ENCODE measurements at places on chromosomes 6 and 20.

DNA sequence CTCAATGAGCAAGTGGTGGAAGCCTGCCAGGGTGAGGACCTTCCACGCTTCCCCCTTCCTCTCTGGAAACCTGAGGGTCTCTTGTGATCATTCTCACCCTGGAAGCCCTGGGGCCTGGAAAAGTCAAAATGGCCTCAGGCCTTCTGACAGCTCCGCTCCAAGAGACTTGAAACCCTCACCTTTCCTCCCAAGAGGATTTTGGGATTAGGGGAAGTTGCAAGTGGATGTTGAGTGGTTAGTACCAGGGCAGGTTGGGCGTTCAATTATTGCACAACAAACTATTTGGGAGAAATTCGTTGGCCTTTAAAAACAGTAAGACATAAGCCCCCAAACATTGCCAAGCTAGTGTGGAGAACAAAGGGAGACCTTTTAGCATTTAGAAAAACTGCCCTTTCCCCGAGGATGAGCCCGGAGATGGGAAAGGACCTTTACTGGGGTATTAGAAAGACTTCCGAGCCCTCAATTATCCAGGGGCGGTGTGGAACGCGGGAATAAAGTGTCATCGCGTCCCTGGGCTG lies 4.7 kb downstream of the NKX2-2 start:
- no peak for DNase-seq

GRCh38 chr6:10276106-10276505 lies 138.8 kb downstream of the TFAP2A start:
- no peak for DNase-seq

- DNase-seq, result peak; percentile 77
Observed at GRCh38 chr6:16681260-16681873, 79.9 kb downstream of the ATXN1 start.

GRCh38 chr6:84774157-84774984 lies 10.0 kb upstream of the TBX18 start:
- DNase-seq, result no peak

DNA sequence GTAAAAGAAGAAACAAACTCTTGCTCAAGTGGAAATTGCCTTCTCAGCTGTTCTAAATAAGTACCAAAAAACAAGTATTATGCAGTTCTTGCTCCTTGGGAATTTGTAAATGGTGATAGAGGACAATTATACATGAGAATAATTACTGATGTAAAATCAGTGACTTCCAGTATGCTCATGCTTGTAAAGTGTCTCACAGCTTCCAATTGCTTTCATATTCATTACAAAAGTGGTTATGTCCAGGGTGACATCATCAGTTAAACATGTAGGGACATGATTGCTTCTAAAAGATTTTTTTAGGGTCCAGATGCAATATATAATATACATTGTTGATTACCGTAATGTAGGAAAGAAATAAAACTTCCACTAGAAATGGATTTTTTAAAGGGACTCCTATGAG lies 122.8 kb upstream of the B3GAT2 start:
- DNase-seq, result no peak

DNA sequence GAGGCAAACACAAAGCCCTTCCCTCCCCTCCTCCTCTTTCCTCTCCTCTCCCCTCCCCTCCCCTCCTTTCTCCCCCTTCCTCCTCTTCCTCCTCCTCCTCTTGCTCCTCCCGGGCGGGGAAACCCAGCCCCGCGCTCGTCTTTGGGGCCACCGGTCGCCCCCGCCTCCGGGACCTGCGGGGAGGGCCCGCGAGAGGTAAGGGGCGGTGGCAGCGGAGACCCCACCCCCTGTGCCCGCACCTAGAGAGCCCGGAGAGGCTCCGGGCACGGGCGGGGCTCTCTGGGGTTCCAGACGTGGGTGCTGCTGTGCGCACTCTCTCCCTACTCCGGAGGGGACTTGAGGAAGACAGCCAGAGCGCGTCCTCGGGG lies at the start of gene RIN2:
RIN2 (plus strand) TSS at position 126 of the 368 bp plus-strand sequence. CDS start 131,344 bp downstream, outside the sequence.
- no peak for DNase-seq

DNA sequence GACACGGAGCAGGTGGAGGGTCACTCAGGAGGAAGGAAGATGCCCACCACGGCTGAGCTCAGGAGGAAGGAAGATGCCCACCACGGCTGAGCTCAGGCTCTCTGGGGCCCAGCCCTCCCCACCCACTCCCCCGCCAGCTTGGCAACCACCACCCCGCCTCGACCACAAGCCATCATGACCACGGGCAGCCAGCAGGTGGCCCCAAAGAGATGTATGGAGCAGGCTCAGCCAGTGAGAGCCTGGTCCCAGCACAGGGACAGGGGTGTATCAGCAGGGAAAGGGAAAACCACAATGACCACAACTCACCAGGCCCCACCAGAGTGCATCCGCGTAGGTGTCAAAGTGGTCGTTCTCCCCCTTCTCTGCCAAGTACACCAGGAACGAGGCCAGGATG lies 30.4 kb downstream of the KCNQ2 start:
- no peak for DNase-seq

- DNase-seq, result no peak
Observed at GRCh38 chr6:10528158-10528981, 7.2 kb downstream of the GCNT2 start.

GRCh38 chr6:93059911-93060310 lies 359.4 kb downstream of the EPHA7 start:
- no peak for DNase-seq

GRCh38 chr6:92174398-92175073 lies 1244.8 kb downstream of the EPHA7 start:
- DNase-seq, result no peak

DNA sequence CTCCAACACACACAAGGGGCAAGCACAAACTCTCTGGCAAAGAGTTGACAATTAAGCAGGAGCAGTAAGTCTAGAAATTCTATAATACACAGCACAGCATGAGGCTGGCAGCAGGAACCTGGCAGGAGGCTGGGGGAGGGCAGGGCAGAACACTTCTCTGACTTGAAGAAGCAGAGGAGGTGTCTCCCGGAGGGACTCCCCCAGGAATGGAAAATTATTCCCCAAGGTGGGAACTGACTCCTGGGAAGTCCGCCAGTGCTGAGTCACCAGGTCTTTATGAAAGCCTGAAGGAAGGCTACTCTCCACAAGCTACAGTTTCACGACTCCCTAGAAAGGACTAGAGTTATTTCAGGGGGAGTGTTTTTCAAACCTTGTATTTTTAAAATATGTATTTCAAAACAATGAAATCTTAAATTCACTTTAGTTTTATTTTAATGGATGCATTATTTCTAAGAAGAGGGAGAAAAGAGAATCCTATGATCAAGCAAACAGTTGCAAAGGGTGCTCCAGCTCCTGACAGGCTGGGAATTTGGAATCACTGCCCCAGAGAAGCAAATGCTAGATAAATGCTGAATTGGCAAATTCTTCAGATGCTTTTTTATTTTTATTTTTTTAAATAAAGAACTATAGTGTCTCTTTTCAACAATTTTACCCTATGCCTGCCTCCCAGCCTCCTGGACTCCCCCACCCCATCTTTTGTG lies 192.8 kb downstream of the LY86 start:
- peak; percentile 24 for DNase-seq

- DNase-seq, result no peak
Observed at GRCh38 chr6:154998855-154999254, 3.7 kb downstream of the TIAM2 start.

DNA sequence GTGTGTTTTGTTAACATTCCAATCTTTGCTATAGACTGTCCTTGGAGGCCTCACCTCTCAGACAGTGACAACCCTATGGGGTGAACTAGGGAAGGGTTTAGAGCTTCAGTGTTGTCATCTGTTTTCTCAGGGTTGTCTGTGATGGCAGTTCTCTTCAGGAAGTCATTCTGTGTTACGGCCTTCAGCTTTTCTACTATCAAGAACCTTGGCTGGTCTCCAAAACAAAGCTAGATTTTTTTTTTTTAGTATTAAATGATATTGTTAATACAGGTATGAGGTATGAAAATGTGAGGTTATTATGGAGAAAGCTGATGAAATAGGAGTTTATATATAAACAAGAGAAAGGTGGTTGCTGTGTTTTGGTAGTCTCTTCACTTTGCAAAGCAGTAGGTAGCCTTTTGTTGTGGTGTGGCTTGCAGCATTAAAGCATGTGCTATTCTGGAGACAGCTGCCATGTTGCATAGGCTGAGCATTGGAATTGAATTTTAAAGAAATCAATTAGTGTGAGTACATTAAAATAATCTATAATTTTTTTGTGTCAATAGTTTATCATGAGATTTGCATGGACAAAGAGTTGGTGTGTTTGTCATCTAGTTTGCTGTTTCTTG lies 162.6 kb downstream of the CARMIL1 start:
- DNase-seq, result no peak

DNA sequence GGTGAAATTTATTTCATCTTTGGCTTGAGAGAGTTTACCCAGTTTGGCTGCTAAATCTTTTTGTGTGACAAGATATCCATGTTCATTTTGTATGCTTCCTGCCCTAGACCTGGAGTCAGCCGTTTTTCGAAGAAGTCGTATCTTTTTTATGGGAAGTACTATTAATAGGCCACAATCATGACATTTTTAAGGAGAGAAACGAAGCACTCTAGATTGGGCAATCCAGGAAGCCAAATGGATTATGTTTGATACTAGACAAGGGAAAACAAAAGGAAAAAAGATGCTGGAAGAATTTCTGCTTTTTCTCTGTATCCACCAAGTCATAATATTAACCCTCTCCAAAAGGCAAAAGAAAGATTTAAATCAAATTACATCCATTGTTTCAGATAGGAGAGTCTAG lies 214.6 kb downstream of the HDGFL1 start:
- no peak for DNase-seq

GRCh38 chr6:153059311-153059710 lies 56.8 kb upstream of the MTRF1L start:
- no peak for DNase-seq

GRCh38 chr6:74875193-74875592 lies 330.7 kb downstream of the COL12A1 start:
- DNase-seq, result no peak

DNA sequence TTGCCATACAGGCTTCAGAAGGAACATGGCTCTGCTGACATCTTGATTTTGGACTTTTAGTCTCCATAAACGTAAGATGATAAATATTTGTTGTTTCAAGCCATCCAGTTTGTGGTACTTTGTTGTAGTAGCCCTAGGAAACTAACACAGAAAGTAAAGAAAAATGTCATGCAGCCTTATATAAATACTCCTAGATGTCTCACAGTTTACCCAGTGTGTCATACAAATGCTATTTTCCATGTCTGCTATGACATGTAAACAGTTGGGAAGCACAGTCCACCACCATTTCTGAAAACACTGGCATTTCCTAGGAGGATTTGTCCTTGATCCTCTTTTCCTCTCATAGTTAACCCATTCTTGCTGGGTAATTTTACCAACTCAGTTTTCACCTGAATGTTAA lies 30.6 kb upstream of the ME1 start:
- no peak for DNase-seq

GRCh38 chr6:22363714-22364239 lies 66.9 kb upstream of the PRL start:
- DNase-seq, result no peak

DNA sequence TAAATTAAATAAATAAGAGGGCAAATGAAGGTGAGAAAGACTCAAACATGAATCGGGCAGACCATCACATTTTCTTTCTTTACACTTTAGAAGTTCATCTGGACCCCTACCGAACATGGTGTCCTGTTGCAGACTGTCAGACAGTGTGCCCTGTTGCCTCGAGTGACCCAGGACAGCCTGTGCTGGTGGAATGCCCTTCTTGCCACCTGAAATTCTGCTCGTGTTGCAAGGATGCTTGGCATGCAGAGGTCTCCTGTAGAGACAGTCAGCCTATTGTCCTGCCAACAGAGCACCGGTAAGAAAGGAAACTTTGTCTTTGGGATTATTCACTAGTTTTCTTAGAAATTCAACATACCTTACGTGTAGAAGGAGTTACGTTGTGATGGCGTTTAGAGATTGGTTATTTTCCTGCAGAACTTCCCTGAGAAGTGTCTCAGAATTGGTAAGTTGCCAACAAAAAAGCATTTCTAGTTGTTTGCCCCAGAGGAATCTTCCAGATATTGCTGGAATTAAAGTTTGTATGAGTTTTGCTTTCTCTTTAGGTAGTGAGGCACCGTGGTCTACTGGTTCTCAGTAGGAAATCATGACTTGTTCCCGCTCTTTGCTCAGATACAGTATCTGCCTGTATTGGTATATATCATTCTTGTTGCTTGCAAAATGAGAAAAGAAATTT lies 70.1 kb downstream of the RNF144B start:
- DNase-seq, result no peak

DNA sequence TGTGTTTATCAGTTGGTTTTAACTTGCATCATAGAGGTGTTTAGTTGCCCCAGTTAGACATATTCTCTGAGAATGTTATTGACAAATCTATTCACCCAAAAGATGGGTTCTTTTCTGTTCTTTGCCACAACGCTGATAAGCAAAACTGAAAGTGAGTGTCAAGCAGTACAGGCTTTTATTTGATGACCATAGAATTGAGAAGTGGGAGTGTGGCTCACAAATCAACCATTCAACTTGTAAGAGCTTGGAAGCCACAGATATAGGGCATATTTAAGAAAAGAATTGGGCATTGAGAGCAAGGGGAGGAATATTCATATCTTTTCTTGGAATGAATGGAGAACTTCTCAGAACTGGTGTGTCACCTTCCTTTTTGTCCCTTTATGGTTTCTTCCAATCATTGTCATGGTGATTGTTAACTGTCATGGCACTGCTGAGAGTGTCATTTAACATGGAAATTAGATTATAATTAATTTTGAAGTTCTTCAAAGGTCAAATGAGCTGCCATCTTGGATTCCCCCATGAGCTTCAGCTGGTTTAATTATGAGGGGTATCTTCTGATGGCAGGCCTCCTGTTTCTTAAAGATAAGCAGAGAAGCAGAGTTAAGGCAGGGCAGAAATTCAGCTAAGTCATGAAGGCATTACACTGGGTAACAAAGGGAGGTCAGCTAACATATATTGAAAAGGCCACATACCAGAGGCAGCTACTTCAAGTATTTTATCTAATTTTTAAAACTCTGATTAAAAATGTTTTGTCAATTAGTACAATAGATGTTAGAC lies 254.0 kb upstream of the HTR1E start:
- no peak for DNase-seq

GRCh38 chr6:156832231-156832647 lies 55.1 kb downstream of the ARID1B start:
- peak; percentile 53 for DNase-seq

DNA sequence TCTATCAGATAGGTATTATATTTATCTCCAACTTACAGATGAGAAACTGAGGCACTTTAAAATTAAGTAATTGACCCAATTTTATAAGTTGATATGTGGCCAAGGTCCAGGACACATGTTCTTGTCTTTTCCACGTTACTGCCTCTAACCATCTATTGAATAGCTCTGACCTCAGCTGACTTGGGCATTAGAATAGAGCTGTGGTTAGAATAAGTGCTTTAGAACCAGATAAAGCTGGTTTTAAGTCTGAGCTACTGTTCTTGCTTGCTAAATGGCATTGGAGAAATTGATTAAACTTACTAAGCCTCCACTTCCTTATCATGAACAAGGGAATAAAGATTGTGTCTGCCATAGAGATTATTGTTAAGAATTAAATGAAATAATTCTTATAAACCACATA lies 147.8 kb upstream of the DTNBP1 start:
- no peak for DNase-seq

GRCh38 chr6:57276946-57277345 lies 40.5 kb upstream of the PRIM2 start:
- DNase-seq, result no peak

- no peak for DNase-seq
Observed at GRCh38 chr20:36384022-36384619, 78.0 kb downstream of the DLGAP4 start.

Data from gastrocnemius medialis (tissue), 4 donors.